ENCODE measurements at places on chromosomes 4 and X. TPM values are rescaled to one million over a fixed set of nuclear protein-coding genes. Genes with fewer than 3 reads are reported as not detected.

- DNase-seq = peak; percentile 54
Measured at GRCh38 chrX:47232803-47233332, at the start of gene USP11. Gene USP11 (plus strand): TSS chrX:47233009. CDS start chrX:47233044, 35 bp downstream.

- DNase-seq = no peak
Measured at GRCh38 chr4:159735281-159736207, 632.7 kb downstream of the RAPGEF2 start.

GRCh38 chr4:118775405-118775804 is 60.5 kb downstream of the SEC24D start:
- DNase-seq = no peak

DNA sequence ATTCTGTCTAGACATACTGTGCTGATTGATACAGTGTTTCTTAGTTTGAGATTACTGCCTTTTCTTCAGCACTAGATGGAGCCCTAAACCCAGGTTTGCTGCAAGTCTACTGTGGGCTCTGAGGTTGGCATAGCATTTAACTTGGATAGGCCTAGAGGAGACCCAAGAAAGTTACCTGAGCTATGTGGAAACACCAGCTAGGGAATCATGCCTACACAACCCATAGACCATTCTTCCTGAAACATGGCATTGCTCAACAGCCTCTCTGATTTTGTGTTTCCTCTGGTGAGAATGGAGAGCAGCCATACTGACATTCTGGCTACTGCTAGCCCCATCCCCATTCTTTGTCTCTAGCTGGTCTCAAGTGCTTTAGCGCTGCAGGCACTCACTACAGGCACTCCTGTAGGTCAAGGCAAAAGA is 287.7 kb upstream of the PCDH18 start:
- no peak for DNase-seq

DNA sequence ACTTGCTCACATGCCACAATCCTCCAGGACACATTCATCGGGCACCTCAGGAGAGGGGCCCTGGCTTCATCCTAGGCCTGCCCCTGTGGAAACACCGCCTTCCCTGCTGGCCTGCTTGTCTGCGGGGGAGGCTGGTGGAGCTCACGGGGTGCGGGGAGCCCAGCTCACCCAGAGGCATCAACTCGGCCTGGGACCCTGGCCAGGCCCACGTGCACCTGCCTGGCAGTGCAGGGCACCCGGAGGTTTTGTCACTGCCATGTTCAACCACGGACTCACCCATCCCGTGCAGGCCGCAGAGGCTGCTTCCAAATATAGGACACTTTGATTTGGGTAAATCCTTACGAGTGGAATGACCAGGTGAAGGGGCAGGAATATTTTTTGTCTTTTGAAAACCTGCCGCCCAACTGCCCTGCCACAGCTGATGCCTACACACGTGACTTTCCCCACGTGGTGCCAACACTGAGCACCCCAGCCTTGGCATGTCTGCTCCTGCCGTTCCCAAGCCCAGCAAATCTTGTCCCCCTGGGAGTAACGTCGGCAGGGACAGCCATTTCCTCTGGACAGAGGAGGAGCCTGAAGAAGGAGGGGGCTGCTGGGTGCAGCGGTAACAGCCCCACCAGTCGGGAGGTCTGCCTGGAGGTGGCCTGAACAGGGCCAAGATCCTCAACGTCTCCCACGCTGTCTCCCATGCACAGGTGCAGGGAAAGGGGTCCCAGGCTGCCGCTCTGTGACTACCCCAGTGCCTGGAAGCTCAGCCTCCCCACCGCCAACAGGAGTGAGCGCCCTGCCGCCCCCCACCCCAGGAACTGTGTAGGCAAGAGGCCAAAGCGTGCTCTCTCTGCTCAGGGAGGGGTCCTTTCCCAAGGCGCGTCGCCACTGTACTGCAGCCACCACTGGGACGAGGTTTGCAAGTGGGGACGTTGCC is 8.5 kb downstream of the MXD4 start:
- DNase-seq = no peak

DNA sequence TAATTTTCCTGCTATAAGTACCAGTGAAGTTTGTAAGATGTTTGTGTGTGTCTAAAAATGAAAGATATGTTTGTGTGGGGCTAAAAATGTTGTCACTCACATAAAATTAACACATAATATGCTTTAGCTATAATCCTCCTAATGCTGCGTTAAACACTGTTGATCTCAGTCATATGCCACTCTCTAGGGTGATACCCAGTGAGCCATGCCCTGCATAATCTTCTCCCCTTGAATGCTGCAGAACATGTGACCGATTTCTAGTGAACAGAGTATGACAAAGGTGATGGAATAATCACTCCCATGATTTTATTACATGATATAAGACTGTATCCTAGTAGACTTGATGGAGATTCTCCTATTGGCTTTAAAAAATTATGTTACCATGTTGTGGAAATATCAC is 119.1 kb upstream of the EPHA5 start:
- no peak for DNase-seq

RTL9 gene
- 0.05 TPM for polyA plus RNA-seq

DNA sequence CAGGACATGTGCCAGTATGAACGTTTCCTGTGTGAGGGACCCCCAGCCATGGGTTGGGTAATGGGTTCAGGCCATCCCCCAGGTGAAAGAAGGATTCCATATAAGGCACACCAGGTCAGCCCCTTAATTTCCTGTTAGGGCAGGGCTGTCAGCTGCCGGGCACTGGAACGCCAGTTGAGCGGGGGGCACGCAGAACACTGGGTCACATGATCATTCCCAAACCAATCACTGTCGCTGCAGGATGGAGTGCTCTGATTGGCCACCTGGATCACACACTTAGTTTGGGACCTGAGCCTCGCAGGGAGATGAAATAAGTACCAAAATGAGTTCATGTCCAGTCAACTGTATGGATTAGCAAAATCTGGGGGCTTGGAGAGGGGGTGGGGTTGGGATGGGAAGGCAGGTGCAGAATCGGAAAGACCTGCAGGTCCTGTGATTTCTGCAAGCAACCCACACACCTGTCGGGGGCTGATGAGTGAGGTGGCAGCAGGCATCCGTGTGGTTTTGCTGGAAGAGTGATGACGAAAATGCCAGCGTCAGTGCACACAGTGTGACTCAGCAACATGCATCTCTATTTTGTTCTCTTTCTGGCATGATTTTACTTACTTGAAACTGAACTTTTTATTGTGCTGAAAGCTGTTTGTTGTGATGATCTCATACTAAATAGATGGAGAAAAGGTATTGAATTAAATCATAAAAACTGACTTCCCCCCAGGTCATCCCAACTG is 32.2 kb downstream of the RNF212 start:
- DNase-seq = no peak

ATP1B4 gene
- 0.05 TPM for polyA plus RNA-seq

- DNase-seq = no peak
Measured at GRCh38 chr4:80017125-80017854, 55.7 kb downstream of the ANTXR2 start.

TCEAL9 gene
- 192 TPM for polyA plus RNA-seq
